ENCODE measurements at places on chromosomes 1 and 21.

DNA sequence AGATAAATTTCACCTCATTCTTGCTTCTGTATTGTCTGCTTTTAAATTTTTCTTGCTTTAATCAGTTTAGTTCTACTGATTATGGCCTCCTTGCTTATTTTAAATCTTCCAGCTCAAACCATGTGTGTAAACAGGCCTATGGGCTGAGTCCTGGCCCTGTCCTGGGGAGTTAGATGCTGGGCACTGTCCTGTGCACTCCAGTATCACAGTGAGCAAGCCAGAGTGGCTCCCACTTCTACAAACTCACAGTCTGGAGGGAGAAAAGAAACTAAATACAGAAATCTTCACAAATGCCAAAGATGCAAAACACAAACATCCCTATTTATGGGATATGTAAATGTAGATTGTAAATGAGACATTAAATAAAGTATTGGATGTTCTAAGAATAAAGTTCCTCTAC, 101.1 kb upstream of the POGK start:
- DNase-seq = no peak

DNA sequence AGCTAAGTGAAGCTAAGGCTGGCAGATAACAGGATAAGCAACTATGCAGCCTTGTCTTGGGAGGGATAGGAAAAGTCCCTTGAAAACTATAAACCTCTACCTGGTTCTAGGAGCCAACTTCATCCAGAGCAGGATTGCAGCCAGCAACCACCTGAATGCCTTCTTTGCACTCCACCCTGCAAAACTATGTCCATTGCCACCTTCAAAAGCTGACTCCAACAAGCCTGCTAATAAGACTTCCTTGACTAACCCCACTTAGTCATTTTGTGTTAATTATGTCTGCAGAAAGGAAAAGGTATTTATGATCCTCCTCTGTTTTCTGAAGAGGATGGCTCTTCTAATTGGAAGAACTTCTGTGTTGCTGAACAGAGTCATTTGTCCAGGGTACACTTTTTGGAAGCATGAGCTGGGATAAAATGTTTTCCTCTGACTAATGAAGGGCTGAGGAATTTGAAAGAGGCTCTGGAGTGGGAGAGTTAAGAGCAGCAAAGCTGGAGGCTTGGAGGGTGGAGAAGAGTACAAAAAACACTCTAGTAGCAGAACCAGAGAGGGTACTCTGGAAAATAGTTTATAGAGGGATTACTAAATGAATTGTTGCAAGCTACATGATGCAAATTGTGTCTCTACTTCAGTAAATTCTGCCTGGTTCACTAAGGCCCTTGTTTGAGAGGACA, 9.6 kb upstream of the RIMKLA start:
- no peak for DNase-seq

DNA sequence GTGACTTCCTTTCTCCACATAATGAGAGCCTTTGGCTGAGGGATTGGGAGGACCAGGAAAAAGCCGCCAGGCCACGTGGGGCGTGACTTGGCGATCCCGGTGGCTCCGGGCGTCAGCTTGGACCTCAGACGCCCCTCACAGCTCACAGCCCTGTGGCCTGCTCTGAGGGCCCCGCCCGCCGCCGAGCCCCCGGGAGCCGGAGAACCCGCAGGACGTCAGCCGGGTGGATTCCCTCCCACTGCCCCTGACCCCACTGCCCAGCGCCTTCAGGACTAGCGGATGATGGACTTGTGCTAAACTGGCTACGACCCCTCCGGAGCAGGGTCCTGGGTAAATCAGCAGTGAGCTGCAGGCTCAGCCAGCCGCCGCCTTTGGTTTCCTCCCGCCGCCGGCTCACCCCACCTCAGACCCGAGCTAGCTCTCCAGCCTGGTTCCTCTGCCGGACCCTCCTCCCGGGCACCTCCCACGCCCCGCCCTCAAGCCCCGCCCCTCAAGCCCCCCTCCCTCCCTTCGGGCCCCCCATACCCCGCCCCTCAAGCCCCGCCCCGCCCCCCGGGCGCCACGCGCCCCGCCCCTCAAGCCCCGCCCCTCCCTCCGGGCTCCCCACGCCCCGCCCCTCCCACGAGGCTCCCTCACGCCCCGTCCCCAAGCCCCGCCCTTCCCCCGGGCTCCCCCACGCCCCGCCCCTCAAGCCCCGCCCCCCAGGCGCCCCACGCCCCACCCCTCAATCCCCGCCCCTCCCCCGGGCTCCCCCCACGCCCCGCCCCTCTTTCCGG, 10.0 kb upstream of the FAAP20 start:
- DNase-seq = no peak

DNA sequence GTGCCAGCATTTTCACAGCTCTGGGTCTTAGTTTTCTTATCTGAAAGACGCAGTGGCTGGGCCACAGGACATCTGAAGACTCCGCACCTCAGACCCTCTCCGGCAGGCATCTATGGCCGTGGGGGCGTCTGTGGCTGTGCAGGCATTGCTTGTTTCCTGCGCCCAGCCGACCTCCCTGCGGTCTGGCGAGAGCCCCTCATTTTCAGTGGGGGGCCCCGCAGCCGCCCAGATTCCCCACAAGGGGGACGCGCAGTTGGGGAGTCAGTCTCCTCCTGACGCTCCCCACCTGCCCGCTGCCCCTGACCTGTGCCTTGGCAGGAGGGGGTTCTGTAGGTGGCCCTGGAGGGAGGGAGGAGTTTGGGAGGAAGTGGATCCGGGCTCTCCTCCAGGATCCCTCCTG, 3.5 kb upstream of the TFF1 start:
- no peak for DNase-seq

DNA sequence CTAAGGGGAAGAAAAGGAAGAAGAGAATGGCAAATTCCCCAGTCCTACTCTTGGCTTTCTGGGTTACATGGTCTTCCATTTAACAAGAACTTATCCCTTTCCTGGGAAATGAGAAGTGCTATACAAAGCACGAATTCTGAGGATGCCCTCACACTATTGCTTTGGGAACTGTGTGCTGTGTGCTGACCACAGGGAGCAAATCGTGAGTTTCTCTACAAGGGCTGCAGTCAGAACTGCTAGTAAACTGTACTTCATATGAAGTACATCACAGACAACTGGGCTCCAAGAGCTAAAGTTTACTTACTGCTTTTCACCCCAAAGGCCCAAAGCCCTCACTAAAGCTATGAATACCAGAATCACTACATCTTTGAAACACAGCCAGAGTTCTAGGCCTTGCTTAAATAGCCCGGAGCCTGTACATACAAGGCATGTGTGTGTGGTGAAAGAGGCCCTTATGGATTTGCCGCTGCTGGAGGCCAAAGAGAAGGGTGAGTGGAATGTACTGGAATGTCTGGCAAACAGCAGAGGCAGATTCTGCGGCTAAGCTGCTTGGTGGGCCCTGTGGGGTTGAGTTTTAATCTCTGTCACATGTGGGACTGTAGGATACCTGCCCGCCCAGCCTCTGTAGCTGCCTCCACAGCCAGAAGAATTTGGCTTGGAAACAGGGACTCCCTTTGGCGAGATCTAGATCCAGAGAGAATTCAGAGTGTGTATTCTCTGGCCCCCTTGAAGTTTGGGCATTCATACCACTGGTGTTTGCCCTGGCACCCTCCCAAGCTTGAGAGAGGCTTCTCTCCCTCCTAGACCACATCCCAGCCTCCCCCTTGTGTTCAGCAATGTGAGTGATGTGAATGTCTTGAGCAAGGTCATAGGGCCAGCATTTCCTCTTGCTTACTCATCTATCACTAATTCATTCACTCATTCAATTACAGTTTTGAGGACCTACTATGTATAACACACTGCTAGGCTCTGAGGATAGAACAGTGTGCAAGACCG, 21.9 kb upstream of the TRIM67 start:
- no peak for DNase-seq

DNA sequence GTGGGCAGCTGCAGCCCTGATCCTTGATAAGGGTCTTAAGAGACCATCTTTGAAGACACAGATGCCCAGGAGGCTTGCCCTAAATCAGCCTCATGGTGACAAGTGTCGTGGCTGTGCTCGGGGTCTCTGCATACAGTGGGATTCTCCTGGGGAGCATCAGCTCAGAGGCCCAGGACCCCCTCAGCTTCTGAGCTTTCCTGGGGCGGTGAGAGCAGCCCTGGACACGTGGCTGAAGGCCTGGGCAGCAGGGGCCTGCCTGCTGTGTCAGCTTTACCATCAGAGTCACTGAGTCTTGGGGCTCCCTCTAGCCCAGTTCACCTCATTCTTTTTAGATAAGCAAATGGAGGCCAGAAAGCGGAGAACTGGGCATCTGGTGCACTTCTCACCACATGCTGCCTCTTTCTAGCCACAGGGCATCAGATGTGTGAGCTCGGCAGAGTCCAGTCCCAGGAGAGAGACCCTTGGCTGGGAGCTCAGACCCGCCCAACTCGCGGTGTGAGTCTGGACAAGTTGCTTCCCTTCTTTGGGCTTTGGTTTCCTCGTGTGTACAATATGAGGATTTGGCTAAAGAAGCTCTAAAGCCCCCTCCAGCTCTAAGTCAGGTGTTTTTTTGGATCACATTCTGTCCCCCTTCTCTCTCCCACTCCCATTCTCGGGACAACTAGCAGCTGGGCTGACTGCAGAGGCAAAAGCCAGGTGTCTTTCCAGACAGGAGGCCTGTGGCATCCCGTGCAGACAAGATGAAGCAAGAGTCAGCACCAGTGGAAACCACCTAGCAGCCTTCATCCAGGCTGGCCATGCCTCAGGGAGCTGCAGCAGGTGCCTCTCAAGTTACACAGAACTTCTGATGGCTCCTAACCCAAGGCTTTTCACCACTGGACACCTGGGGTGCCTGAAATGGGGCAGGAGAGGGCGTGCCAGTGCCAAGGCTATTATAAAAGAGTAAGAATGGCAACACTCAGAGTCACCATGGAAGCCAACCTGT, 119.1 kb downstream of the KCNN3 start:
- no peak for DNase-seq

GRCh38 chr1:11703357-11704193, 12.1 kb downstream of the DRAXIN start:
- no peak for DNase-seq

DNA sequence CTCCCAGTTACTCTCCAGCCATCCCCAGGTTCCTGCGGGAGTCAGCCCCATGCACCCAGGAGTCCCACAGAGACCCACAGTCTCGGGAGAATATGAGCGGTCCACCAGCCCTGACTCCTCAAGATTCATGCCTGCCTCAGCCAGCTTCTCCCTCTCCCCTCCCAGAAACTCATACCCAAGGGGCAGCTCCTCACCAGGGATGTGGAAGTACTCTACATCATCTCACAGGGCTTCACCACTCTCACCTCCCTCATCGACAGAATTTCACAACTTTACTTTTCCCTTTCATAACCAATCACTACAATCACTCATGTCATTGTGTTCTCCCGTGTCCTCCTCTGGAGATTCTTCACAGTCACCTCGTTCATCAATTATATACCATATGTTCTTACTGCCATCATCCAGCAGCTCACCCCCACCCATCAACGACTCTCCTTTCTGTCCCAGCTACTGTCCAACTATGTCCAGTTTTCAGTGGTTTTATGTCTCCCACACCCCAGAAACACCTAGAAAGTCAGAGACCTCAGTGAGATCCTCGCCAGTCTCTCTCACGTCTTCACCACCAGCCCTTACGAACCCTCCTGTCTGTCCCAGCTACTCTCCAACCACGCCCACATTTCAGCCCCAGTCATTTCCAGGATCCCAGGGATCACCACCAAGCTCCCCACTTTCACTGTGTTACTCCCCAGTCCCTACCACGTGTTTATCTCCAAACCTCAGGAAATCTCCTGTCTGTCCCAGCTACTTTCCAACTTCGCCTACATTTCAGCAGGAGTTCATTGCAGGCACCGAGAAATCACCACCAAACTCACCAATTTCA, 1530.1 kb upstream of the TPTE start:
- no peak for DNase-seq

- DNase-seq = no peak
Measured at GRCh38 chr1:168693197-168693871, 35.7 kb downstream of the DPT start.

- DNase-seq = no peak
Measured at GRCh38 chr1:108080448-108080847, 115.5 kb upstream of the VAV3 start.

DNA sequence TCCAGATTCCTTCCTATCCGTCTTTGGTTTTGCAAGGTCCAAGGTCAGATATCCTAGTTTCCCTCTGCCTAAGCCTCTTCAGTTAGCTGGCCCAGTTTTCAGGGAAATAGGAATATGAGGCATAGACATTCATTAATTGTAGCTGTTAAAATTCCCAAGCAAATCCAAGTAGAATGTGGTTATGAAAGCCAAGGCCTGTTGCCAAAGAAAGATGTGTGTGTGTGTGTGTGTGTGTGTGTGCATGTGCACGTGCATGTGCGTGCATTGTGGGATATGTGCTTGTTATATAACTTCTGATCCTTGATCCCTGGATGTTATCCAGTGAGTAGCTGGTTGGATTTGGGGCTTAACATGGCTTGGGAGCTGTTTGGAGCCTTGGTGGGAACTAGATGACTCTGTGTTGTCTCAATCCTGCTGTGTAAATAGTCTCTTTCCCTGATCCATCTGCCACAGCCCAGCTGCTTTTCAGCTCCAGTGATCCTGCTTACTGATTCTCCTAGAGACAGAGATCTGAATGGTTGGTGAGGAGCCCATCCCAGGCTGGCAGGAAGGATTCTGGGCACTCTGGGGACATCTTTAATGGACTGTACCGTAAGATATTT, 70.6 kb upstream of the GCLM start:
- no peak for DNase-seq

DNA sequence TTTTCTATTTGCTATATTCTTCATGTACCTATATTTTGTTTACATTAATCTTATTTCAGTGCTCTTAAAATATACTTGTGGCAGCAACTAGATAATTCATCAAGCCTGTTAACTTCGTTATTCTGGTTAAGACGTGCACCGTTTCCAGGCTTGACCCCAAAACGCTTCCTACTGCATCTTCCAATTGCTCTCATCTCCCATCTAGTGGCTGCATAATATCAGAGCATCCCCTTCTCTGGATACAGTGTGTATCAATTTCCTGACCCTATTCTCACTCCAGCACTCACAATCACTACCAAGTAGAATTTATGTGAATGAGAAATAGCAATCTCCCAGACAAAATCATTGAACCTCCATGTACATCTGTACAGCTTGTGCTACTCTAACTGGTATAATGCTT, 1280.3 kb upstream of the B3GALT2 start:
- no peak for DNase-seq

GRCh38 chr1:30942326-30942963, 33.9 kb upstream of the SDC3 start:
- DNase-seq = no peak

GRCh38 chr1:222547260-222547614, 667 bp downstream of the HHIPL2 start:
- no peak for DNase-seq
